ENCODE measurements at places on chromosomes 6 and 20.

DNA sequence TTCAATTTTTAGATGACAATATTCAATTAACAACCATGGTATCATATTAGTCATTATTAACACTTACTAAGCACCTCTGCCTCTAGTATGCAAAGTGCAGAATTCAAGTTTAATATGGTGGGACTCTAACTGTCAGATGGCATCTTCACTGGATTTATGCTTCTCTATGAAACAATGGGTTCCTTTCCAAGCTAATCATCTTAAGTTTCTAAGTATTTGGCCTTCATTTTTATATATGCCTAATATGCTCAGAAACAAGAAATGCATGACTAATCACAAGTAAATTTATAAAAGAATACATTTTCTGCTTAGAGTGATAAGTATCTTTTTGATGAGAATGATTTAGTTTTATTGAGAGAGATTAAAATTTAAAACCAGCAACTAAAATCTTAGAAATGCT, 144.7 kb downstream of the HIVEP2 start:
- no peak for DNase-seq

GRCh38 chr6:148616841-148617240, 130.0 kb upstream of the UST start:
- DNase-seq: no peak

GRCh38 chr20:59170406-59171349, 7.1 kb downstream of the ZNF831 start:
- DNase-seq: no peak

DNA sequence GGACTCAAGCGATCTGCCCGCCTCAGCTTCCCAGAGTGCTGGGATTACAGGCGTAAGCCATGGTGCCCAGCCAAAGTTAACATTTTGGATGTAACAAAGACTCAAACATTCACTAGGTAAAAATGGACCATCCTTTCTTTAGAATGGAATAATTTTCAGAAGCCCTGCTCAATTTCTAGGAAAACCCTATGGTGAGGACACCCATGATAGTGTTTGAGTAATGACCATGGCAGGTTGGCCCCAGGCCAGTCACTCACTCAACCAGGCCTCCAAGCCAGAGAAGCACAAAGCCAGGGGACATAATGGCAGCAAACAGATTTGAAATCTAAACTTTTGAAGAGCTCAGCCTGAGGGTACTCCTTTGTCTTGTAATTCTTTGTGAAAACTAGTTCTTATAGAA, 59.9 kb upstream of the GPR6 start:
- no peak for DNase-seq

- no peak for DNase-seq
Observed at GRCh38 chr6:24927985-24928745, 7.6 kb downstream of the RIPOR2 start.

- no peak for DNase-seq
Observed at GRCh38 chr20:36349384-36350170, 43.4 kb downstream of the DLGAP4 start.

DNA sequence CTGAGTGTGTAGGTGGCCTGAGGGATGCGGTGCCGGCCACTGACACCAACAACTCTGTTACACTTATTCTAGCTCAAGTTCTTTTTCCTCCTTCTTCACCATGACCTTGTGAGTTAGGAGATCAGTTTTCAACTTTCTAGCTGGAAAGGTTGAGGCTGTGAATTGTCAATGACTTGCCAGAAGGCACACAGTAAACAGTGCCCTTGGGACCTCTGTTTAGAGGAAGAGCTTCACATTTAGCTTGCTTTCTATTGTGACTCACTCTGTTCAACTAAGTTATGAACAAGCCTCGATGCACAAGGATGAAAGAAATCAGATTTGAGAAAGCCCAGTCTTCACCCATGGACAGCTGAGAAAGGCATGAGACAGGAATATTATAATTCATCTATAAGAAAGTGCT, 455.6 kb downstream of the MAFB start:
- DNase-seq: no peak

DNA sequence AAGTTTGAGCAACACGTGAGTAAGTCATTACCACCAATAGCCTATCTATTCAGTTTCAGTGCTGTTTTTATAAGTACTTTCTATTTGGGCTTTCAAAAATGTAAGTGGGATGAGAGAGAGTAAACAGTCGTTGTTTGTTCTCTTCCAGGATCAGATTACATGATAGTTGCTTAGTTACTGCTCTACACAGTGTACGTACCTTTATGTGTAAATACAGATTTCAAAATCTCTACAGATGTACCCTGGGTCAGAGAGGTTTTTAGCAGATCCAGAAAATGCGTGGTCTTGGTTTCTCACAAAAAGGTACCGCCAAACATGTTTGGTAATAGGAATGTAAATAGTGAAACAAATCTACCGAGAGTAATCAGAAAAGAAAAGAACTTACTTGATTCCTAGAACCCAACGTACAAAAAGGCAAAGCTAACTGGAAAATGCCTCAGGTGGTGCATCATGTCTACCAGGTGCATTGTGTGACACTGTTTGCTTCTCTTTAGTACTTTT, 421.1 kb downstream of the BCKDHB start:
- DNase-seq: peak; percentile 85

- DNase-seq: no peak
Observed at GRCh38 chr6:132598473-132598872, 8.9 kb upstream of the TAAR5 start.

GRCh38 chr6:144749263-144749662, 464.1 kb downstream of the UTRN start:
- DNase-seq: peak; percentile 89

GRCh38 chr6:70566751-70567382, at the start of gene SDHAF4:
SDHAF4 (plus strand) TSS chr6:70566930; CDS start chr6:70566941, 11 bp downstream.
- peak; percentile 81 for DNase-seq

Measured in NCI-H1092 treated with DMSO at 0.1 percent for 48 hours (cell line).